SHP77 (cell line): ENCODE measurements at places on chromosomes 16 and 17.

GRCh38 chr16:85330694-85331188 is 218.5 kb upstream of the CIBAR2 start:
- DNase-seq = peak; percentile 79

DNA sequence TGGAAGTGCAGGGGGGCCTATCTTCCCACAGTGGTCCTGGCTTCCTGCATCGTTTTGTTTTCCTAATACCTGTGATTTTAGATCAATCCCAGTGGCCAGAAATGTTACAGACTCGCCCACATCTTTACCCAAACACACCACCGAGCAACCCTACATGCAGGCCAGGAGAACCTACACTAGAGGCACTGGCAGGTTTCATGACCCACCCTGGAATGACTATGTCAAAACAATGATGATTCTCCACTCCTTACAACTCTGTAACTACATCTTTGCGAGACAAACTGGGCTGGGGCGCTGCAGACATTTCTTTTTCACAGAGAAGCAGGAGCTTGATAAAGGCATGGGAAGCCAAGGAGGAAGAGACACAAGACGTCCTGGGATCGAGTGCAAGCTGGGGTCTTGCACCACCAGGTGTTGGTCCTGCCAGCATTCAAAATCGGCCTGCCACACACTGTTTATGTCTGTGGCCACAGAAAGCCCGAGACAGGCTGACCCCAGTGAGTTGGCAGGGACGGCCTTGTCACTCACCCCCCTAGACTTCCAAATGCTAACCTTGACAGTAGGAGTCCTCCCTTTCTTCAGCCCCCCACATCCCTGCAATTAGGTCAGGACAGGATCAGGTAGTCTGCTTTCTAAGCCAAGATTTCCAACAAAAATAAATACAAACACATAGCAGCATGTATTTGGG is 32.5 kb downstream of the UBE2O start:
- no peak for DNase-seq

DNA sequence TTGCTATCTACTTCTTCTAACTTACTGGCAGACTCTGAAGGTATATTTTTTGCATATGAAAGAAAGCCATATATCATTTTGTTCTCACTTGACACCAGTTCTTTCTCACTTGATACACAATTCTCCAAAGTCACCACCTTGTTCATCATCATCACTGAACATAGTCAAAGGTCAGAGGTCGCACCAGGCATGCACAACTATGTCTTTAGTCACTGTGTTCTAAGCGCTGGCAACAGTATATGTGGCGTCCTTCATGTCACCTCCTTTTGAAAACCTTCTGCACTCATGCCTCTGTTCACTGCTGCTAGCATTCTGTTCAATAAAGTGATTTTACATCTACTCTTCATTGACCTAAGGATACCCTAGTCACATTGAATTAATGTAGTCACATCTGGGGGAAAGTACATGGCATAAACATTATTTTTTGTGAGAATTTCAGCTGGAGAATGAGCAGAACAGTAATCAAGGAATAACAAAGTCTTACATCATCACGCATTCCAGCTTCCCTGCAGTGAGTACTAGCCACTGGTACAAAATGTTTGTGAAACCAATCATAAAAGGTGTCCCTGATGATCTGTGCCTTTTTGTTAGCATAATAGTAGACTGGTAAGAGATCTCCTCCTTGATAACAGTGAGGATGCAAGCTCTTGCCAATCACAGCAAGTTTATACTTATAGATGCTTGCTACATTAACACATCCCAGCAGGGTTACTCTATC is 20.5 kb upstream of the TBX4 start:
- no peak for DNase-seq

- no peak for DNase-seq
These were observed 119.4 kb downstream of the KCNJ2 start for GRCh38 chr17:70288540-70289290.

DNA sequence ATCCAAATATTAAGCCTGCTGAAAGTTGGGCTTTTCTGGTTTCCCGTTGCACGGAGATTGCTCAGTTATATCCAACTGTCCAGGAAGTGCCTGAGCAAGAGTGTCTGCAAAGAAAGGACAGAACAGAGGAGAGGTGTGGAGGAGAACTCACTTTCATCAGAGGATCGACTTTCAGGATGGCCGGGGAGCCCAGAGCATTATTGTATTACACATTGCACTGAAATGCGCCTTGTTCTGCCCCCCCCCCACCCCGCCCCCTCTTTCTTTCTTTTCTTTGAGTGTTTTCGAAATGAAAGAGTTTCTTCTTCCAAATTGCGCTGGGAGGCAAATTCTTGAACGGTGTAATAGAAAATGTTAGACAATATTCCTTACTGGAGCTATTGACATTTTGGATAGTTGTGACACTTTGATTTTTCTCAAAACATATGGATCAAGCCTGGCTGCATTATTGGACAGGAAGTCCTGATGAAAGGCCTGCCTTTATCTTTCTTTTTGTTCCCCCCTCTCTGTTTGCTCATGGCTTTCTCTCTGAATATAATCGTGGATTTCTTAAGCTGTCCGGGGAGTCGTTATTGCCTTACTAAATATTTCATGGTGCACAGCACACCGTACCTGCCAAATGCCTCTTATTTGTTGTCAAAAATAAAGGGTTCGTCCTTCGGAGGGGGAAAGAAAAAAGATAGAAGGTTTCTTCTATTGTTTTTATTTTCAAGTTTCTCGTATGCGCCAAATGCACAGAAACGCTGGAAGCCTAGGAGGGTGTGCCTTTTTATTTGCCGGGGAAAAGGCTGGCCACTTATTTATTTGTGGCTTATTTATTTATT is 110.8 kb downstream of the IRX3 start:
- DNase-seq = no peak

DNA sequence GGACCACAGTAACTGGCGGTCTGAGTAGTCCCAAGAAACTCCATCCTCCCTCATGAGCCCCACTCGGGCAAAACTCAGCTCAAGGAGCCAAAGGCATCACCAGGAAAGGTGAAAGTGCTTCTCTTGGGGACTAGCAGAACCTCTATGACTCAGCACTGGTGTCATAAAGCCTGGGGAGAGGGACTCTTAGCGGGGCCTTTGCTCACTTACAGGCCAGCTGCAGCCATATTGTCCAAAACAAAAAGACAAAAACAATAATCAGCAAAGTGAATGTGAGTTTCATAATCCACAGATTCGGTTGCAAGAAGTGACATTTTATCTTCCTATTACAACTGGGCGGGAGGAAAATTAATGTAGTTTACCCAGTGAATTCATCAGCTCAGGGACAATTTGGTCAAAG is at the start of gene TEKT5:
Gene TEKT5 (minus strand): TSS at position 101 of the 400 bp plus-strand sequence. CDS start 57 bp downstream, at position 44.
- DNase-seq = no peak

DNA sequence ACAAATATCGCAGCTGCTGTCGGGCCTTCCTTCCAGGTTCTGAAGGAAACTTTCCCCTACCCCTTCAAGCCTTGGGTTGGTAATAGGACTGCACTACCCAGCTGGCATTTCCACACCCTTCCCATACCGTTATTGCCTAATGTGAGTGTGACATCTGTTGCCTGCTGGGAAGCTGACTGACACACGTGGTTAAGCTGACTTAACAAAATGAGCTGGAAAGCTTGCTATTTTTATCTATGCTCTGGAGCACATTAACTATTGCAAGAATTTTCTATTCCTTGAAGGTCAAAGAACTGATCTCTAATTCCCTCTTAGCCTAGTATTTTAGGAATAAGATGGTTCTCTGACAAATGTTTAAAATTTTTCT is 79.5 kb downstream of the PMP22 start:
- no peak for DNase-seq

DNA sequence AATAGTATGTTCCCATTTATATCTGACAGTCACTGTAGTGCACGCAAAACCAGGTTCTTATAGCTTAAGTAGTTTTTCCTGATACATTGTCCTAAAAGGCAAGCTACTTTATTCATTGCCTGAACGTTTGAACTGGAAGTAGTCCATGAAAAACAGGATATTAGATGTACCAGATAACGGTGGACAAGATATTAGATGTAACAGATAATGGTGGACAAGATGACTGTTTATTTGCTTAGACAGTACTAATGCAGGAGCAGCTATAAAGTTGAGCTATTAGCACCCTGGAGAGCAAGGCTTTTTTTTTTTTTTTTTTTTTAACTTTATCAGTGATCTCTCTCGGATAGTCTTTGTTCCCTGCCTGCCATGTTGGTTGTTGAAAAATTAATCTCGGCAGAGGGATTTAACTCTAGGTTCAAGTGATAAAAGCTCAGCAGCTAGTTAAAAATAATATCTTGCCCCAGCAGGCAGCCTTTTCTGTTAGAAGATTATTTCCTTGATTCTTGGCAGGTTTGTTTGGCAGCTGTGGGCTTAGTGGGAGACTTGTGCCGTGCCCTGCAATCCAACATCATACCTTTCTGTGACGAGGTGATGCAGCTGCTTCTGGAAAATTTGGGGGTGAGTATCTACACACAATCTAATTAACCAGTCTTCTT is 17.3 kb upstream of the TBKBP1 start:
- DNase-seq = no peak

GRCh38 chr16:12628536-12628935 is 175.2 kb downstream of the CPPED1 start:
- DNase-seq = no peak

DNA sequence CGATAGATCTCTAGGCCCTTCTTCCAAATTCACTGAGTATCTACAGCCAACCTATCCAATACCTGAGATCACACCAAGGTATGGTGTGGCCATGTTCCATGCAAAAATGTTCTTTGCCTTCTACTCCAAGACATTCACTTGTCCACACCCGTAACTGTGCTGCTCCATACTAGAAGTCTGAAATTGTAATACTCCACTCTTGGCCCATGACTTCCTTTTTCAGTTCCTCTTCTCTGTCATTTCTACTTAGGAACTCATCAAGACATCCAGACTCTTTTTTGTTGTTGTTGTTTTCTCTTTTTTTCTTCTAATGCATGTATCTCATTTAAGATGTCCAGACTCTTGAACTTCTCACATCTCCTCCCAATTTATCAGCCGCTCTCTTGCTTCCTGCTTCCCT is 42.5 kb upstream of the KSR1 start:
- no peak for DNase-seq

- no peak for DNase-seq
These were observed 2.8 kb downstream of the KRT37 start for GRCh38 chr17:41421617-41422016.

DNA sequence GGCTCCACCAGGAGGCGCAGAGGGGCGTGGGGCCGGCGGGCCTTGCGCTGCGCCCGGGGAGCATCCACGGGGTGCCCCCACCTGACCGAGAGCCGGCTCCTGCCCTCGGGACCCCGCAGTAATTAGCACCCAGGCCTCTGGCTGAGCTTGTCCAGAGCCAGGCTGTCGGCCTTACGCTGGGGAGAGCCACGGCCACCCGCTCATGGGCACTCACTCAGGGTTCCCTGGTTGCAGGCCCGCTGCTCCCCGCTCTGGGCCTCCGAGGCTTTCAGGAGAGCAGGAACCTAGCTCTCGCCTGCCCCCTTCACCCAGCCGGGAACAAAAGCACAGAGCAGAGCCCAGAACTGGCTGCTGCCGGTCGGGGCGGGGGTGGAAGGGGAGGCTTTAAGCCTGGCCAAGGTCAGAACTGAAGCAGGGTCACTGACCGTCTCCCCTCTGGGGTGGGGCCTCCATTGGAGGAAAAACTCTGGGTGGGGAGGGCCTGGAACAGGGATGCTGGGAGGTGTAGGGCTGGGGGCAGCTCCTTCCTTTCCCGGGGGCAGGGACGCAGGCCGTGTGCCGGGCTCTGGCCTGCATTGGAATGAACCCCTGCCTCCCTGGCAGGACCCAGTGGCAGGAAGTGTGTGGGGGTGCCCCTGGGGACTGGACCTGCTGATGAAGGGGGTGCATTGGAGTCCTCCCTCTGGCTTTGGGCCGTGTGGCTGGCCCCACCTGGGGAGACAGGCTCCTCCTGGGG is 12.3 kb downstream of the GLIS2 start:
- no peak for DNase-seq

GRCh38 chr17:35537601-35538141 is at the start of gene SLFN12L:
Gene SLFN12L (minus strand): TSS chr17:35537678. CDS start chr17:35522364, 15,314 bp downstream.
- no peak for DNase-seq

GRCh38 chr16:67460168-67460567 is 20.8 kb downstream of the ATP6V0D1 start:
- DNase-seq = no peak

DNA sequence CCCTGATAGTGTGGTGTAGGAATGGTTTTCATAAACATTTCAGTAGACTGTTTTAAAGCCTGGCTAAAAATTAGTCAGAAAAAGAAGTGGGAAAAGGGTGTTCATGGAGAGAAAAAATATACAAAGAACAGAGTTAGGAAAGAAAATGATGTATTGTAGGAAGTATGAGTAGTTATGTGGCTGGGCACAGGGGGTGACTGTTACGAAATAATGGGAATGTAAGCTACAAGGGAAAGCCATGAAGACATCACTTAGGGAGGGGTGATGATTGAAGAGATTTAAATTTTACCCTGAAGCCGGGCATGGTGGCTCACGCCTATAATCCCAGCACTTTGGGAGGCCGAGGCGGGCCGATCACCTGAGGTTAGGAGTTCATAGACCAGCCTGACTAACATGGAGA is 55.3 kb downstream of the NUP88 start:
- DNase-seq = no peak

GRCh38 chr16:87320510-87321227 is 3.5 kb upstream of the C16orf95 start:
- no peak for DNase-seq

DNA sequence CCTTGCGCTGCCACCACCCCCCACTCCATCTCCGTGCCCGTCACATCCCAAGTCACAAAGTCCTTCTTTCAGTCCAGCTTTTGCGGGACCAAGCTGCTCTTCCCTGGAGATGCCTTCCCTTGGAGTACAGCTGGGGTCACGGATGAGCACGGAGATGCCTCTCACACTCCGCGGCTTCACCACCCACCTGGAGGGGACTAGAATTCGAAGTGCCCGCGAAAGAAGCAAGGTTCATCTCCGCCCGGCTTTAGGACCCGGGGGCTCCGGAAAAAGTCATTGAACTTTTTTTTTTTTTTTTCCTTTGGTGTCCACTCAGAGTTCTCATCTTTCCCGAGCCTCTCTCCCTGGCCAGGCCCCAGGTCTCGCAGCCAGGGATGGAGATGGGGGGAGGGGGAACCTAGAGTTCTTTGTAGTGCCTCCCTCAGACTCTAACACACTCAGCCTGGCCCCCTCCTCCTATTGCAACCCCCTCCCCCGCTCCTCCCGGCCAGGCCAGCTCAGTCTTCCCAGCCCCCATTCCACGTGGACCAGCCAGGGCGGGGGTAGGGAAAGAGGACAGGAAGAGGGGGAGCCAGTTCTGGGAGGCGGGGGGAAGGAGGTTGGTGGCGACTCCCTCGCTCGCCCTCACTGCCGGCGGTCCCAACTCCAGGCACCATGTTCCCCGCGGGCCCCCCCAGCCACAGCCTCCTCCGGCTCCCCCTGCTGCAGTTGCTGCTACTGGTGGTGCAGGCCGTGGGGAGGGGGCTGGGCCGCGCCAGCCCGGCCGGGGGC is at the start of gene FKBP10:
Gene FKBP10 (plus strand): TSS at position 624 of the 771 bp plus-strand sequence. CDS start 31 bp downstream, at position 655.
- DNase-seq = peak; percentile 67
